Activated CD8-positive, alpha-beta memory T cell treated with anti-CD3 and anti-CD28 coated beads, Interleukin-2, amount 10 ng/mL, durations not matched to agents 7 days and 5 days (primary cell): ENCODE measurements at places on chromosomes 6 and 20. TPM values are rescaled to one million over a fixed set of nuclear protein-coding genes. Genes with fewer than 3 reads are reported as not detected.

The KCNB1 gene
- 0.05 TPM for total RNA-seq

The VSX1 gene
- not detected for total RNA-seq

The ABHD12 gene
- total RNA-seq, result 29.2 TPM

The SLC22A3 gene
- not detected for total RNA-seq

The C6orf89 gene
- total RNA-seq, result 46.4 TPM

The ELOVL2 gene
- total RNA-seq, result not detected

The NRSN1 gene
- total RNA-seq, result not detected
